ENCODE measurements at places on chromosomes 2 and 18.
A peak's percentile ranks its signal among the peaks of the same experiment; 100 is the strongest.

GRCh38 chr2:122340246-122340645, 584.8 kb downstream of the TSN start:
- DNase-seq = no peak

GRCh38 chr2:48860380-48860779, 104.9 kb upstream of the LHCGR start:
- DNase-seq = no peak

GRCh38 chr2:128378231-128379020, 59.8 kb upstream of the HS6ST1 start:
- DNase-seq = no peak

DNA sequence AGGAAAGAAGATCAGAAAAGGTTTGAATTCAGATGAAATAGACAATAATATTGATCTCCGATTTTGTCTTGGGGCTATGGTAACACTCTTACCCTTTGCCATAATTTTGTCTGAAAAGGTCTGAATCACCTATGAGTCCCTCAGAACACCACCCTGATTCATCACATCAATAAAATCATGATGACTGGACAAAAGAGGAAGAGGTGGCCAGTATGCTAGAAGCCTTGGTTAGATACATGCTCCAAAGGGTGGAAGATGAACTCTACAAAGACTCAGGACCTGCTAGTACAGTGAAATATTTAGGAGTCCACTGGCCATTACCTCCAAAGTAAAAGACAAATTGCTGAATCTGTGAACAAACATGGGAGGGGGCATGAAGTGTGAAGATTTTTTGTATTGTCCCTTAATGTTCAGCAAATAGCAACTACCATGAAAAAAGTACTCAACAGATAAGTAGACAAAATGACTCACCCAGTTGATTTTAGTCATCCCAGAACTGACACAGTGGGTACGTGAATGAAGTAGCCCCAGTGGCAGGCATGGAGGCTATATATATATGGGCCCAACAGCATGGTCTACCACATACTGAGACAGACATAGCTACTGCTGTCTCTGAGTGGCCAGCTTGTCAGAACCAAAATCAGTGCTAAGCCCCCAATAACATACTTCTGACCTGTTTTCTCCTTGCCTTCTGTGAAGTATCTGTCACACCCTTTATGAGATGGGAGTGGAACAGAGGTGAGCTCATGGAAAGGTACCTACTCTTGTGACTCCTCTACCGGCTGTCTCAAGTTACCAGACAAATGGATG, 36.5 kb upstream of the GLS start:
- DNase-seq = no peak

GRCh38 chr2:124283096-124283495, 258.0 kb downstream of the CNTNAP5 start:
- peak; percentile 2 for DNase-seq

DNA sequence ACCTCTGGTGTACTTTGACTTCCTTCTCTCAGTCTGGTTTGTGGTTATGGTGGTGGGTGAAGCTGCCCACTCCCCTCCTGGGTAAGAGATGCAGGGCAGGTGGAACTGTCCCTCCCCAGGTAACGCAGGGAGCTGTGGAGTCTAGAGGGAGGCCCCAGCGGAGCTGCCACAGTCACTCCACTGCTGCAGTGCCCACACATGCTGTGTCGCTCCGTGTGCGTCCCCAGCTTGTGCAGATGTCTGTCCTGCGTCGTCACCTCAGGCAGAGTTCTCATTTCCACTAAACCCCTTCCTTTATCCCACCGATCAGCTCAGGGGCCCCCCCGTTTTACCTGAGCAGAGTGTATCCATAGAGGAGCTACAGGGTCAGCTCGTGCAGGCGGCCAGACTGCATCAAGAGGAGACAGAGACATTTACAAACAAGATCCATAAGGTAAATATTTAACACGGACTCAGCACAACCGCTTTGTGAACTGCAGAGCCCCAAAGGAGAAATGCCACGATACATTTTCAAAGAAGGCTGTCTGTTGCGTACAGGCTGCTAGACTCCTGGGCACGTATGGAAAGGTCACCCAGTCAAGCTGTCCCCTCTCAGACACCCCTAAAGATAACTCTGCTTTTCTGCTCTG, 87.4 kb downstream of the MTCL1 start:
- DNase-seq = no peak

DNA sequence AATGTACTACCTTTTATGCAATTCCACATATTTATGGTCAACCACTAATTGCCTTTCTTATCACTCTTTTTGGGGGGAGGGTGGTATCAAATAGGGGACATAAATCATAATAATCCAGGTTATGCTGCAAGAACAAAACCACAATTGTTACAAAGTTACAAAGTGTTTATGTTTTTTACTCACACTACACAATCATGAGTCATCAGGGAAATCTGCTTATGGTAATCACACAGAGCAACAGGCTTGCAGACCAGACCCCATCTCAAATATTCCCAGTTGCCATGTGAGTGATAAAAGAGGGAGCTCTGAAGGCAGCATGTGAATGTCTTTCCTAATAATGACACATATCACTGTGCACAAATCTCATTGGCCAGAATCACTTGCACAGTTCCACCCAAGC, 304.7 kb upstream of the TMEFF2 start:
- DNase-seq = no peak

DNA sequence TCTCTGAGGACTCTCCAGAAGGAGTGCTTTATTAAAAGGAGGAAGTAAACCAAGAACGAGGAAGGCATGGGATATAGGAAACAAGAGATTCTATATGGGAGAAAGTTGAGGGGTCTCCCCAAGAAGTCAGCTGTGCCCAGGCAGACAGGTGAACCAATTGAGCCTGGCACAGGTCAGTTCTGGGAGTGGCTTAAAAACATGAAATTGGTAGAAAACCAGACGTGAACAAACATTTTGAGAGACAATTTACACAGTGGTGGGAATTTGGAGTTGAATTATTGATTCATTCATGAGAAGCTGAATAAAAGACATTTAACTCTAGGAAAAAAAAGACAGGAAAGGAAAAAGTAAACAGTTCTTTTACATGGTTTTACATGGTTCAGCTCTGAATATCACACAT, 16.4 kb downstream of the PLEKHH2 start:
- no peak for DNase-seq

DNA sequence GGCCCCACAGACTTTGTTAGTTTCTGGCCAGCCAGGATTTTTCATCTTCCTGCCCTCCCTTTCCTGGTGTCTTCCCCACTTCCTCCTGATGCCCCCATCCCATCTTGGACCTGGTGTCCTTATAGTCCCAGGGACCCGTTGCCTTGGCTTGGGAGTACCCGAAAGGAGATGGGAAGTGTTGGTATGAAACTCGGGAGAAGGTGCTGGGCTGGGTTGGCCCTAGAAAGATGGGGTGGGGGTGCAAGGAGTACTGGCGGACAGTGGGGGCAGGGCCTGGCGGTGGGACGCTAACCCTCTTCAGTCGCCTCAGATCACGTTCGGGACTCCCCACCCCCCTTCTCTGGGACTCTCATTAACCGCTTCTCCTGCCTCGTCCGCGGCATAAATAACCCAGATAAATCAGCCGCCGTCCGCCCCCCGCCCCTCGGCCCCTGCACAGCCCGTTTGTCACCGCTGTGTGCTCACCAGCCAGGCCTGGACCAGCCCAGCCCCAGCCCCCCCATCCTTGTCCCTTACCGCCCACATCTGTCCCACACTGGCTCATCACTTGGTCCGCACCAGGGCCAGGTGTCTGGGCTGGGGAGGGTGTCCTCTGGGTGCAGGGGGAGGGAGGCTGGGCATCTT, 3.7 kb upstream of the ASIC4 start:
- DNase-seq = no peak

DNA sequence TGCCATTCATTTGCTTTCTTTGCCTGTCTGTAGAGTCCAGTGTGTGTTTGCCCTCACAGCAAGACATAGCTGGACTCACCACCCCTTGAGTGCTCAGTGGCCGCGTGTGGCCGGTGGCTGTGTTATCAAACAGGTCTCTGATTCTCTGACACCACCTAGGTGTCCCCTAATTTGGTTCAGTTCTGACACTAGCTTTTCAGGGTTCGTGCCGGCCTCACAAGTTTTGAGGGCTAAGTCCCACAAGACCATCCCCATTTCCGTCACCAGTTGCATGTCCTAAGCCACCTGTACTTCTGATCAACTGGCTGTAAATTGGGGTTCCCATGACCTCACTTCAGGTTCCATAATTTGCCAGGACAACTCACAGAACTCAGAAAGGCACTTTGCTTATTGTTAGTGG, 23.5 kb downstream of the NCK2 start:
- DNase-seq = no peak

DNA sequence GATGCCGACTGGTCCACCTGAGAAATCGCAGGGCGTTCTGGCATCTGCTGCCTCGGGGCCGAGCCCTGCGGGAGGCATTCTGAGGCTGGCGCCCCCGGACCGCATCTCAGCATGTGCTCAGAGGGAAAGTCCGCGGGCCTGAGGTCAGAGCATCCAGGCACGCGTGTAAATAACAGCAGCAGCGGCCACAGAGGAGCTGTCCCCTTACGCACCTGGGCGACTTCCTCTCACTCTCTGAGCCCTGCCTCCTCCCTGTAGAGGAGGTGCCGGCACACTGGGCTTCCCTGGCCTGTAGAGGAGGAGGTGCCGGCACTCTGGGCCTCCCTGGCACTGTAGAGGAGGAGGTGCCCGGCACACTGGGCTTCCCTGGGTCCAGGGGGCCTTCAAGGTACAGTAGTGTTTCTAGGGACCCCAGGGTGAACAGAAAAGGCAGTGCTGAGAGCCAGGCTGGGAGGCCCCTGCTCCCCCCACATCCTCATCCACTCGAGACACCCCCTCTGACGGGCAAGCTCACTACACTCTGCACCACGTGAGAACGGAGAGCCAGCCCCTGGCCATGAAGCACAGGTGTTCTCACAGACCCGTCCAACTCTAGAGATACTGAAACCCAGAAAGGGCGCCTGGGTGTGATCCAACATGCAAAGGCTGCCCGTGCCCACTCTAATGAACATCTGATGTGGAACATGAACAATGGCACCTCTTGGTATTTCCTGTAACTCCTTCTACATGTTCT, 263.5 kb downstream of the HDAC4 start:
- no peak for DNase-seq

- DNase-seq = no peak
Observed at GRCh38 chr2:239721991-239722759, 303.0 kb downstream of the NDUFA10 start.

- no peak for DNase-seq
Observed at GRCh38 chr2:17754773-17755425, 961 bp downstream of the GEN1 start.

DNA sequence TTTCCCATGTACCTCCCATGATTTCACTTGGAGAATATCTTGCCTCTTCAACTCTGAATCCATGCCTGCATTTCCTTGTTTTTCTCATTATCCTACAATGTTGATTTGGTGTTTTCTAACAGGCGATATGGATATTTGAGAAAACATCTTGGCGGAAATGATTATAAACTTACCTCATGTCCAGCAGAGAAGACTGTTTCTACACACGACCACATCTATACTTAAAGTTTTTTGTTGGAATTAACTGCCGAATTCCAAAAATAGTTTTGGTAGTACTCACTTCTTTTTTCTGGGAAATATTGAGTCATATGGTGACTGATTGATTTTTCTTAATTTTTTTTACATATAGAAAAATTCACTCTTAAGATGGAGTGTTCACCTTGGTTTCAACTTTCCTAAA, 41.4 kb upstream of the TMEFF2 start:
- peak; percentile 35 for DNase-seq

DNA sequence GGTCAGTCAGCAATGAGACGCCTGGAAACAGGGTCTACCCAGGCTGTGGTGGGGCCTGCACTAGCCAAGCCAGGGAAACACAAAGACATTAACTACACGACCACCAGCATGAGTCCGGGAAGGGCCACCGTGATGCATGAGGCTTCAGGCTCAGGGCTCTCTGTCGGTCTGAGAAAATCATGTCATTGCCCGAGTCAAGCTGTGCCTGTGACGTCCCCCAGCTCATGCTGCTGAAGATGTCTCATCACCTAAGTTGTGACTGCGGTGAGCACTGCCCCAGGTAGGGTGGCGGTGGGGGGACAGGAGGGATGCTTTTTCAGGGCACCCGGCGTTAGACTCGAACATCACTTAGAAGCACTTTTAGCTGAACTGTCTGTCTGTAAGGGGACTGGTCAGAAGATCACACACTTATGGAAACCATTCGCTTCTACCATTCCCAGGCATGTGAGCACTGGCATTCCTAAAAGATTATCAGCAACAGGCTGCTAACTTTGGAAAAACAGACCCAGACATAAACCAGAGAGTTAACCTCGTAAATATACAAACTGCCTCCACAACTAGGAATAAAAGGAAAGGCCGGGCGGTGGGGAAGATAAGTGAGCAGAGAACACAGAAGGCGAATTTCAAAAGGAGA, 234.5 kb downstream of the HDAC4 start:
- DNase-seq = no peak

DNA sequence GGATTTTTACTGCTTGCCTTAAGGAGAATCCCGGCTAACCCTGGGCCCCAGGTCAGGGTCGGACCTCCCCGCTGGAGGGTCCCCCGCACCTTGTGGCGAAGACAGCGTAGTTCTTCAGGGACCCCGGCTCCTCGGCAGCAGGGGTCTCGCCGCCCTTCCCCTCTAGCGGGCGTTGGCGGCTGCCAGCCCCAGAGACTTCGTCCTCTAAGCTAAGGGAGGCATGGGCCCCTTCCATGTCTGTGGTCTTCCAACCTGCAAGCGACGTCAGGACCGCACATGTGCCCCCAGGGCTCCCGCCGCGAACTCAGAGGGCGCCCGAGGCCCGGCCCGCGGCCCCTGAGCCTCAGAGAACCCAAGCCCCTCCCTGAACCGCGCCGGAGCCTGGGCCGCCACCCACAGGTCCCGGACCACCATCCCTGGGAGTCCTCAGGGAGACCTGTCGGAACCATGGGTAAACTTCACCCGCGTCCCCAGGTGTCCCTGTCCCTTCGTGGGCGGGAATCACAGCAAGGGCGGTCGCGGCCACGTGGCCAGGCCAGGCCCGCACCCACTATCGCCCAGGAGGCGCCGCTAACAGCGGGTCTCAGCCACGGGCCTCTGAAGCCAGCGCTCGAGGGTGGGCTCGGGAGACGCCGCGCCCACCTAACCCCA, 562 bp downstream of the ANKMY1 start:
- no peak for DNase-seq

- no peak for DNase-seq
Observed at GRCh38 chr2:97932975-97933662, 62.6 kb downstream of the TMEM131 start.

DNA sequence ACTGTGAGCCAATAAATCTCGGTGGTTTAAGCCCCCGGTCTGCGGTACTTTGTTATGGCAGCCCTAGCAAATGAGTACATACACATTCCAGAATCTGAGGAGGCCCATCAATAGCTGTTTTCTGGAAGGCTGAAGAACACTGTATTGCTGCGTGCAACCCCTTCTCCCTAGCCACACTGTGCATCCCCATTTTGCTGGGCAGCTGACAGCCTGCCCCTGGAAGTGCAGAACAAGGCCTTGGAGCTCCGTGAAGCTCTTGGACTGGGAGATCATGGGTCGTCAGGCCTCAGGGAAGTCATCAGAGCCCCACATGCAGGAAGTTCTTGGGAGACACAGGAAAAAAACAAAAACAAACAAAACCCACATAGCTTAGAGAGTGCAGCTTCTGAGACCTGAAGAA, 90.6 kb upstream of the ST6GAL2 start:
- no peak for DNase-seq

DNA sequence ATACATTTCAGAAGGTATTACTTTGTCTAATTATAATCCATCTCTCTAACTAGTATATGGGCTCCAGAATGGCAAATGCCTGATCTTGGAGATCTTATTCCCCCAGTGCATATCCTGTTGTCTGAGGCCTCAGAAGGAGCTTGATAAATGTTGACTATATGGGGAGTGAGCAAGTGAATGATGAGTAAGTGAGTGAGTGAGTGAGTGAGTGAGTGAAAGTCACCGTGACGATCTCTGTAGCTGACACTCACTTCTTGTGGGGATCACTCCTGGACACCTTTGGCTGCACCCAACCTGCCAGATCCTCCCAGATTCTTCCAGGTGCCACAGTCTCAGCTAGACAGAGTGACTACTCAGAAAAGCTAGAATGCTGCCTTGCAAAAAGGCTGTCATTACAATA, 2.8 kb downstream of the XDH start:
- DNase-seq = no peak

All from AG10803 (cell line).